ENCODE measurements at places on chromosomes 5 and 9. TPM values are rescaled to one million over a fixed set of nuclear protein-coding genes. Genes with fewer than 3 reads are reported as not detected.

The SNCB gene
- total RNA-seq, result not detected

GRCh38 chr5:10726913-10727517, 34.0 kb downstream of the DAP start:
- no peak overlapping the region for H3K27ac ChIP-seq
- no peaks in the 10 kb centered on the region for H3K4me1 ChIP-seq
- DNase-seq, result no peak
- no peak overlapping the region for H3K4me3 ChIP-seq

The OR1L4 gene
- total RNA-seq, result not detected

GRCh38 chr9:80679916-80680315, 1009.4 kb downstream of the TLE1 start:
- no peak for DNase-seq
- H3K4me1 ChIP-seq, result no peaks in the 10 kb centered on the region
- no peaks in the 10 kb centered on the region for H3K27me3 ChIP-seq
- no peak overlapping the region for H3K4me3 ChIP-seq
- no peak overlapping the region for H3K27ac ChIP-seq

GRCh38 chr5:134142052-134142451, 27.6 kb downstream of the TCF7 start:
- no peak for DNase-seq
- H3K4me3 ChIP-seq, result no peak overlapping the region
- H3K27ac ChIP-seq, result no peak overlapping the region
- peaks cover 7% of the 10 kb centered on the region for H3K36me3 ChIP-seq
- peaks cover 30% of the 10 kb centered on the region for H3K4me1 ChIP-seq

DNA sequence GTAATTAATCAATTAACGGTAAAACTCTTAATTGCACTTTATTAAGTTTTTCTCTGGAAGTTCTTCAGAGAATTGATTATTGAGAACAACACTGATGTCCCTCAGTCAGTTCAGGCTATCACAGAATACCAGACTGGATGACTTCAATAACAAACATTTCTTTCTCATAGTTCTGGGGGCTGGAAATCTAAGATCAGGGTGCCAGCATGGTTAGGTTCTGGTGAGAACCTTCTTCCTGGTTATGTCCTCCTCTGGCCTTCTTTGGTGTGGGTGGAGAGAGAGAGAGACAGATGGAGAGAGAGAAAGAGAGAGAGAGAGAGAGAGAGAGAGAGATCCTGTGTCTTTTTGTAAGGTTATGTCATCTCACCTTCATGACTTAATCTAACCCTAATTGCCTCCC, 71.4 kb upstream of the DAP start:
- DNase-seq, result no peak
- no peak overlapping the region for H3K4me3 ChIP-seq
- H3K27me3 ChIP-seq, result no peaks in the 10 kb centered on the region
- no peaks in the 10 kb centered on the region for H3K36me3 ChIP-seq

All from Caco-2 (cell line).